ENCODE measurements at places on chromosomes 13 and 19.

DNA sequence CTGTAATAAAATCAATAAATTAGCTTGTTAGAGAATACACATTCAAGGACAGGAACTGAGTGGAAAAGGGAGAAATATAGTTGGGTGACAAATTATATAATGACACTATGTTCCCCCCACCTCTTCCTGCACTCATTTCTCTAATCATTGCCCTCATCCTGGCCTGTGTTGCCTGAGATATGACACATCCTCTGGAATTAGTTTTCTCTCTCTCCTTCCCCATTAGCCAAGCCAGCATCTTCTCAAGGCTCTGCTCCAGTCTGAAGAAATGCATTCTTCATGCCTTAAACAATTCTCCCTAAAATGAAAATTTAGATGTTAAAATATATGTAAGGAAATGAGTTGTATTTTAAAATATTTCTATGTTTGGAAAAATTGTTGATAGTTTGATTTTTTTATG, 280.3 kb downstream of the POU4F1 start:
- DNase-seq: no peak

GRCh38 chr19:46878613-46879375, 18.0 kb downstream of the ARHGAP35 start:
- DNase-seq: no peak

DNA sequence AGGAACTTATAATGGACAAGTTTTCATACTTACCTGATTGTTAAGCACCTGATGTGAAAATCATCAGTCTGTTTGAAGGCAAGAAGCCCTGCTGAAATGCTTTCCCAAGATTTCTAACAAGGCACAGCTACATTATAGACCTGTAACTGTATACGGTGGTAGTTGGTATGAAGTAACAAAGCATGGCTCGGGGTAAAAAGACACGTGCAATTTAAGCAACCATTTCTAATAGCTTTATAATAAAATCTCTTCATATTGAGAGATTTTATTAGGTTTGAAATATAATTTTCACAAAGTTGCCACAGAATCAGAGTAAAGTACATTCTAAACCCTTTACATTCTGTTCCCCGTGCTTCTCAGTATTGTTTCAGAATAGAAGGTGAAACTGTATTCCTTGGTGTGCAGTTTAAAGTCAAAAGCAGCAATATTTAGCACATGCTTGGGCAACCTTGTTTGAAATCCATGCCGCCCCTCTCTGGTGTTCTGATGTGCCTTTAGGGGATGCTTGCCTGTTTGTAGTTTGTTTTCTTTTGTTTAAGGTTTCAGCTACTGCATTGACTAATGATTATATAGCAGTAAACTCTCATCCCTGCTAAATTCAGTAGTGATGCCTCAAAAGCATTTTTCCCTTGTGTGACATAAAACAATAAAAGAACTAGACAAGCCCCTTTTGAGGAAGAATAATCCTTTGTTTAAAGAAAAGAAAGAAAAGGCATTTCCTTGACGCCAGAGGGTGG, 125.2 kb upstream of the OBI1 start:
- DNase-seq: no peak

GRCh38 chr19:44112802-44113137, 429 bp upstream of the ZNF225 start:
- DNase-seq: no peak

DNA sequence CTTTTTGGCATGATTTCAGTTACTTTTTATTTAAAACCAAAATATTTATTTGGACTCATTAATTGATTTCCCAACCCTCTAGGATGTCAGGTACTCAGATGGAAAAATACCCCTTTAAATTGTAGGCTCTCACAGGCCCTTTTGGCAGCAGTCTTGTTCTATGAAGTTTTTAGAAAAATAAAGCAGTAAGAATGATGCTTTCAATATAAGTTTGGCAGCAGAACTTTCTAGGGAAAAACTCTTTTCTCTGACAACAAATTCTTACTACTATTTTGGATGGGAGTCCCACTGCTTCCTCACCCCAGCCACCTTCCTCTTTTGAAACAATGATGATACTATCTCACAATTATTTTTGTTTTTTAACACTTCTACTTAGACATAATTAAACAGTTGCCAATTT, 581.6 kb upstream of the SGCG start:
- no peak for DNase-seq

Data from left ventricle myocardium superior (tissue), 1 donor.